T-helper 1 cell (primary cell): ENCODE measurements at places on chromosomes 7 and 10.

GRCh38 chr7:109094-109493, 83.3 kb upstream of the FAM20C start:
- DNase-seq, result no peak

DNA sequence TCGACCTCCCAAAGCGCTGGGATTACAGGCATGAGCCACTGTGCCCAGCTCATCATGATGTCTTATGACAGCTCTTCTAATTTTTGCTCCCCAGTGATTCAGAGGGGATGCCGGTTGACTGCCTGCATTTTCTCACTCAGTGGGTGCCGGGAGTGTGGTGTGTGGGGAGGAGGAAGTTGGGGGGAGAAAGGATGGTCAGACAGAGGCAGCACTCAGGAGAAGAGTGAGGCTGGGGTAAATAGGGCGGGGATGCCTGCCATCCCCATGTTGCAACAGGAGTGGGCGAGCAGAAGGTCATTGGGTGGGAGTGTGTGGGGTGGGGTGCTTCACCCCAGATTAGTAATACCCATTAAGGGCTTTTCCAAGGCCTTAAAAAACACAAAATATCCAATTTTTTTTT, 3.5 kb upstream of the CCL24 start:
- DNase-seq, result no peak

GRCh38 chr10:14678637-14679036, 96.1 kb downstream of the FAM107B start:
- no peak for DNase-seq

DNA sequence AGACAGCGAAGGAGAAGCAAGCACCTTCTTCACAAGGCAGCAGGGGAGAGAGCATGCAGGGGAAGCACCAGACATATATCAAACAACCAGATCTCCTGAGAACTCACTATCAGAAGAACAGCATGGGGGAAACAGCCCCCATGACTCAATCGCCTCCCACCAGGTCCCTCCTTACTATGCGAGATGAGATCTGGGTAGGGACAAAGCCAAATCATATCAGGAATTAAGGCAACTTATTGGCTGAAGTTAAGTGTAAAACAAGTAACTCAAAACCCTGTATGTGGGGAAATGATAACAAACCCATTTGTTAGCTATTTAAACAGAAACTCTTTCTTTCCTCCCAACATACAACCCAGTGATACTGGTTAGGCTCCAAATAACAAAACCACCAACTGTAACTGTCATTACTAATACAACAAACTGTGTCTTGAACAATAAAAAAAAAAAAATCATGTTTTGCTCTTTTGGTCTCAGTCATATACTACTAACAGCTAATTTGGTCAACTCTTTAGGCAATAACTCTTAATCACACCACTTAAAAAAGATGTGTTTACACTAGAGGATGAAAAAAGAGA, 57.8 kb downstream of the MINDY3 start:
- no peak for DNase-seq

DNA sequence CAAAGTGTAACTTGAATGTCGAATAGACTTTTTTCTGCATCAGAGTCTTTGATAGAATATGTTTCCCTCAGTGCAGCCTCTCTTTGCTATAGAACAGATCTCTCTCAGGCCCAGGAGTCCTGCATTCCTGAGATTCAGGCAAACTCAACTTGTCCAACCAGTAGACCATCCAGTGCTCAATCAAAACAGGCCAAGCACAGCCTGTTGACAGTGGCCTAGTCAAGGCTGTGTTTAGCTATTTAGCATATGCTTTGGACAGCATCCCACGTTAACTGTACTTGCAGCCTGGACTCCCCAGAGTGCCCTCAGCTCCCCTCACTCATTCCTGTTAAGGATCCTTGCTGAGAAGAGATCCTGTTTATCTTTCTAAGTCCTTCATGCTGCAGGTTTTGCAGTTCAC, 16.3 kb downstream of the OR6V1 start:
- no peak for DNase-seq

DNA sequence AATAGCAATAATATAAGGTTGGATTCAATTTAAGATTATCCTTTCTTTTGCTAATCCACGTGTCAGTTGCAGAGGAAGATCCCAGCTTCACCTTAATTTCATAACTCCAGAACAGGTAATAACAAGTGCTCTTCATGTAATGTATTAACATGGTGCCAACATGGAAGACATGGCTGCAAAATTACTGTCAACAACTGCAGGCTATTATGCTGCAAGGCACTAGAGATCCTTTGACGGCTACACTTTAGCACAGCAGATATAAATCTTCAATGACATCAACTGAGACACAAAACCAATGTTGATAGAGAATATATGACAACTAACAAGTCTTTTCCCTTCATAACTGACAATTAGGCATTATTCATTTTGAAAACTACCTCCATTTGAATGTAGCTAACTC, 96.1 kb downstream of the RNF133 start:
- no peak for DNase-seq
